ENCODE measurements at places on chromosomes 1 and 21.

- no peak for DNase-seq
Observed at GRCh38 chr1:54051933-54052430, 1.0 kb downstream of the TMEM59 start.

DNA sequence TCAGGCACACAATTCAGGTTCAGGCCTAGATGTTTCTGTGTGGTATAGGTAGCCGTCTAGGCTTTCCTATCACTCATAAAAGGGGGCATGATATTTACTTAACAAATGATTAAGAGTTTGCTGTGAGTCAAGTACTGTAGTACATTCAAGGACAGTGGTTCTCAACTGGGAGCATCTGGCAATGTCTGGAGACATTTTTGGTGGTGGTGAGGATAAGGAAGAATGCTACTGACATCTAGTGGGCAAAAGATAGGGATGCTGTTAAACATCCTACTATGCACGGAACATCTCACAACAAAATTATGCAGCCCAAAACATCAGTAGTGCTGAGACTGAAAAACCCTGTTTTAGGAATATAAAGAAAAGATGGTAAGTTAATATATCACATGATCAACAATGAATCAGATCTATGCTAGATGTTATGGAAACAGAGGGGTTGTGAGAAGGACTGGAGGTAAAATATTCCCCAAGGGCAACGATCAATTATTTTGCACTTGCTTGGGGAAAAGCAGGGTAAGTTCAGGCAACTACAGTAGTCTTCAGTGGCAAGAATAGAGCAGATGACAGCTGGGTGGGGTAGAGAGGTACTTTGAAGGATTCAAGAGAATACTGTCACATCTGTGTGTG lies 4.9 kb downstream of the DNTTIP2 start:
- no peak for DNase-seq

- DNase-seq = no peak
Observed at GRCh38 chr1:6601049-6601922, 1.4 kb downstream of the KLHL21 start.

GRCh38 chr1:18874600-18874999 lies 15.1 kb upstream of the TAS1R2 start:
- no peak for DNase-seq

DNA sequence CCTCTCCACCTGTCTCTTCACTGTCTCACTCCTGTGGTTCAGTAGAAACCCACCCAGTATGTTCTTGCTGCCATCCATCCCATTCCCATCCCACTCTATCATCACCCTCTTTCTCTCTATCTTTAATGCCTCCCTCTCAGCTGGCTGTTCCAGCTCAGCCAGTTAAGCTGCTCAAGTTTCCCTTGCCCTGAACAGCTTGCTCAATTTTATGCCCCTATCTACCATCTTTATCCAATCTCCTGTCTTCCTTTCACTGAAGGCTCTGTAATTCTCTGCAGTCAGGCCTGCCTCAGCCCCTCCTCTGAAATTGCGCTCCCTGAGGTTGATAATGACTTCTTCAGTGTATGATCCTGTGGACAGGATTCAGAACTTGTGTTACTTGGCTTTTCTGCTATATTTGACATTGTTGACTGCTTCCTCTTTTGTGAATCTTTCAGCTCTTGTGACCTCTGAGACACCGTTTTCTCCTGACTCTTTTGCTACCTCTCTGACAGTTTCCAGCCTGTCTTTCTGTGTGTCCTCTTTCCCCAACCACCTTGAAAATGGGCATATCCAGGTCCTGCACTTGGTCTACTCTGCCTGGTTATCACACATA lies 13.9 kb upstream of the BCAR3 start:
- no peak for DNase-seq

DNA sequence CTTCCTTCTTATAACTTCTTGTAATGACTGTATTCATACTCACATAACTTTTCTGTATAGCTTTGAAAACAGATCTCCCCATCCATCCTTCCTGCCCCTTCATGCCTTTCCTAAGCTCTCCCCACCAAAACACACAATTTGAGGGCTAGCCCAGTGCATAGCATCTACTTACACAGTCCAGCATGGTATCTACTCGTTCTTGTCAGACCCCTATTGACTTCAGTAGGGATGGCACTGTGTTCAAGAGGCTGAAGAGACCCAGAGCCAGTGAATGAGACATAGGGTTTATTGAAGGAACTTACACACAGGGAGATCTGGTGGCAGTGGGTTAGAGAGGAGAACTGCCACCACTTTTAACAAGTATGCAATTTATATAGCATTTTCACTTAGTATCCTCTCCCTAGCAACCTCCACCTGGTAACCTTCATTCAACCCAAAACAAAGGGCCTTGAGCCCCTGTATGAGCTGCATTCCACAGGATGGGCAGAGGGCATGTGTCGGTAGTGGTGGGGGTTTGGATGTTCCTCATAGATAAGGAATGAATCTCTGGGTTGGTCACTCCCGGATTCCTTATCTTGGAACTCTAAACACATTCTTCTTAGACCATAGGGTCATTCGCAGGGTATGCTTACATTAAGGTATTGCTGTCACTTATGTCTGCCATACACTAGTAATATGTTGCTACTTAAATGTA lies 64.9 kb upstream of the GNG12 start:
- DNase-seq = no peak

- no peak for DNase-seq
Observed at GRCh38 chr1:1068517-1069055, 5.5 kb downstream of the RNF223 start.

GRCh38 chr1:36919491-36920145 lies 114.7 kb downstream of the GRIK3 start:
- no peak for DNase-seq

GRCh38 chr1:225468270-225469020 lies 40.6 kb upstream of the LBR start:
- DNase-seq = no peak

DNA sequence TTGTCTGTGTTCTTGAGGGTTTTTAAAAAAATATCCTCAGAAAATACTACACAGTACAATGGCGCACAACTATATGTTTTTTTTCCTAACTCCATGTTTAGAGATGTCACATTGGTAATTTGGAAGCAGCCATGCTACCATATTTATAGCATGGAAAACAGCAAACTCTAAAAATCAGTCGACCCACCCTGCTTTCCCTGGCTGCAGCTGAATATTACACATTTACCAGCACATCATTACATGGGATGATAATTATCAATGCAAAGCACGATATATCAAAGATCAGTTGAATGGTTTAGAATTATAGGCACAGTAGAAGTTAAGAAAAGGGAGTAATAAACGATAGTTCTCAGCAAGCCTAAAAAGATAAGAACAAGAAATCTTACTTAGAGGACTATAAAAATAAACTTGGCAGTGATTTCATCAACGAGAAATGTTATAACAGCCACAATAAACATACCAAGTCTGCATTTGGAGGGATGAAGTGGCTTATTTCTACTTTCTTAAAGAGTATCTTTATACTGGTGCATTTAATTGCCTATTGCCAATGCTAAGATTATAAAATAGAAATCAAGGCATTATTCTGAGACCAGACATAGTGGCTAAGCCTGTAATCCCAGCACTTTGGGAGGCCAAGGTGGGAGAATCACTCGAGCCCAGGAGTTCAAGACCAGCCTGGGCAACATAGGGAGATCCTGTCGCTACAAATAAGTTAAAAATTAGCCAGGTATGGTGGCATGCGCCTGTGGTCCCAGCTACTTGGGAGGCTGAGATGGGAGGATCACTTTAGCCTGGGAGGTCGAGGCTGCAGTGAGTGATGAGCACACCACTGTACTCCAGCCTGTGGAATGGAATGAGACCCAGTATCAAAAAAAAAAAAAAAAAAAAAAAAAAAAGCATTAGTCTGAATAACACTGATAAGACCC lies 43.4 kb downstream of the WDR64 start:
- DNase-seq = no peak

DNA sequence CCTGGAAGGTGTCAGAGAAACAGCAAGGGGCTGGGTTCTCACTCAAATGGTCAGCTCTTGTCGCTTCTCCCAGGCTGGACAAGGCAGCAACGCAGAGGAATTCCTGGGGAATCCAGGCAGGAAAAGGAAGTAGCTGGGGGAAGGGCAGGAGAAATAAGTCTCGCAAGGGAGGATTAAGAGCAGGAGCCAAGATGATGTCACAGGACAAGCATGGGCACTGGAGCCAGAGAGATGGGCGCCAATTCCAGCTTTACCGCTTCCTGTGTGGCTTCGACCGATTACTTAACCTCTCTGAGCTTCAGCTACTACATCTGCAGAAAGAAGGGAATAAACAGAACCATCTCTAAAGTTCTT lies 70.5 kb downstream of the SSBP3 start:
- DNase-seq = no peak

DNA sequence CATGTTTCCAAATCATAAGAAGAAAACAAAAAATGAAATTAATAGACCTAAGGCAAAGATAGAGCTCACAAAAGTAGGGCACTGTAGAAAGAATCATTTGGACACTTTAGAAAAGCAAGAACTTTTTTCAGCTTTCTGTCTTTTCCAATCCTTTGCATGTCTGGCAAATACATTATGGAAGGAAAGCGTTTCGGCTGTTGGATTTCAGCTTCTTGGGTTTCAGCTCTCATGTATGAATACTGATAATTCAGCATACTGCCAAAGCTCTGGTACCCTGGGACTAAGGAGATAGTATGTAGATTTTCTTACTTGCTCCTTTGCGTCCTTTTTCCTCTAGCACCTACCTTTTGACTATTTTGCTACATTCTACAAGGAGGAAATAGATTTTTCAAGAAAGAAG lies 375.9 kb downstream of the BRINP3 start:
- DNase-seq = no peak

GRCh38 chr1:174326278-174326677 lies 121.5 kb upstream of the GPR52 start:
- no peak for DNase-seq

DNA sequence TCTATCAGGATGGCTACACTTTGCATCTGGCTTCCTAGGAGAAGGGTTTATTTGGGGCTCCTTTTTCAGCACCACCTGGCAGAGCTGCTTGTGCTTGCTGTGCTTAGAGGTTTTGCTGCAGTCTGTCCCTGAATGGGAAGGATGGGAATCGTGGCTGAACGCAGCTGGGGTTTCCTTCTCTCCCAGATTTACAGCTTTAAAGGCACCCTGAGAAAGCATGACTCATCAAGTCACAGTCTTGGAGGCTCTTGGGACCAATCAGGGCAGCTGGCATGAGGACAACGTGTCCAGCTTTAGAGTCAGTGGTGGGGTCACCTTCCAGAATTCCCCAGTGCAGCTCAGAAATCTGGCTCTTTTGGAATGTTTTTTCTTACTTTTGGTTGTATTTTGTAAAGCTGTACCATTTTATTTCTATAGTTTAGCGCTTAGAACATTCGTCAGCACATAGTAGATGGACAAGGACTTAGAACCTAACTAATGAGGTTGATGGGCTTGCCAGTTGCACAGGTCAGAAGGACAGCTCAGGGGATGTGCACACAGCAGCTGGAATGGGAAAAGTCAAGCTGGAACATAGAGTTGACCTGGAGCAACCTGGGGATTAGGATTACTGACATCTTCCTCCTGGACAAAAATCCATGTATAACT lies 222.6 kb downstream of the PRDM2 start:
- no peak for DNase-seq

DNA sequence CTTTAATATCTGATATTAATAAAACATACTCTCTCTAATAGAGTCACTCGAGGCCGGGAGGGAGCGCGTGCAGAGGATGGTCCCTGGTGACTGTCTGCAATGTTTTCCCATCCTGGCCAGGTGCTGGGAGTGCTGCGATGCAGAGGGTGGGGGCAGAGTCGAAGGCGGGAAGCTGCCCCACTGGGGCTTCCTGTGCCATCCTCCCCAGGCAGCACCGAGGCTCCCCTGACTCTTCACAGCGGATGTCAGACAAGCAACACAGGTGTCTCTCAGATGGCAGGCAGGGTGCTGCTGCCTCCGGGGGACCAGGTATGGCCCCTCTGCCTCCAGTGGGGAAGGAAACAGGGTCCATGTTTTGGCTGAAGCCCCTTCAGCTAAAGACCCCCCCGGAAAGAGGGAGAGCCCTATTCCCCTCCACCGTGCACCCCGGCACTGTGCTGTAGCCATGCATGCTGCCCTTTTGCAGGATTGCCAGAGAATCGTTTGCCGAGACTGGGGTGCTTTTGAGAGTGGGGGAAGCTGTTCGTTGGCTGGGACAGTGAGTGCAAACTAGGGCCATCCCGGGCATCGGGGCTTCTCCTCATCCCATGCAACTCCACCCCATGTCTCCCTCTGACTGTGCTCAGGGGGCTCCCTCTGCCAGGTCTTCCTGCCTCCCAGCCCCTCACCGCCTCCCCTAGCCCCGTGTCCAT lies 32.1 kb upstream of the TTC34 start:
- DNase-seq = no peak

GRCh38 chr21:28454564-28455252 lies 538.0 kb downstream of the LTN1 start:
- DNase-seq = no peak

DNA sequence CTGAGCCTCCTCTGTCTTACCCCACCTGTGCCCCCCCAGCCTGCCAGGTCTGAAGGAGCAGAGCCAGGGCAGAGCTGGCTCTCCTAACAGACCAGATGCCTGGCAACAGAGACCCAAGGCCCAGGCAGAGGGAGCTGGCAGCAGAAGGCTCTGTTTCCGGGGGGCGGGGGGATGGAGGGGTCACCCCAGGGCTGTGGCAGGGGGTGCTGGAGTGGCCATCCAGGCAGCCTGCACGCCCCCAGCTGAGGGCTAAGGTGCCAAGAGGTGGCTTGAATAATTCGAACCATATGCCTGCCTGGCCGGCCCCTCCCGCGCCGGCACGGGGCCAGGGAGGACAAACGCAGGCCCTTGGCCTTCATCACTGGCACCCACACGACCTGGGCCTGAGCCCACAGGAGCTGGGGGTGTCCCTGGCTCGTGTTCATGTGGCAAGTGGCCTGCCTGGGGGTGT lies 16.0 kb upstream of the PLEKHG5 start:
- no peak for DNase-seq

DNA sequence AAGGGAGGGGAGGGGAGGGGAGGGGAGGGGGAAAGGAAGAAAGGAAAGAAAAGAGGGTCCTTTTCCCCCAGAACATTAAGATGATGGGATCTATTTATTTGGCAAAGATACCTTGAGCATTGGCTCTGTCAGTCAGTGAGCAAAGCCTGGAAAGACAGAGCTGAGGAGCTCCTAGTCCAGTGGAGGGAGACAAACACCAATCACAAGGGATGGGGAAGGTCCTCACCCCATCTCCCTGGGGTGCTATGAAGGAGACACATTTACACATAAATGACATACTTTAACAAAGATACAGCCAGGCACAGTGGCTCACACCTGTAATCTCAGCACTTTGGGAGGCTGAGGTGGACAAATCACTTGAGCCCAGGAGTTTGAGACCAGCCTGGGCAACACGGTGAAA lies 154.9 kb upstream of the TIAM1 start:
- no peak for DNase-seq

GRCh38 chr1:202561726-202562443 lies 148.4 kb downstream of the SYT2 start:
- DNase-seq = no peak

- no peak for DNase-seq
Observed at GRCh38 chr1:207888652-207889051, 22.3 kb downstream of the CD34 start.

GRCh38 chr1:7290971-7291970 lies 479.8 kb upstream of the VAMP3 start:
- no peak for DNase-seq

- peak; percentile 46 for DNase-seq
Observed at GRCh38 chr1:226939438-226940028, 561 bp upstream of the COQ8A start.

GRCh38 chr1:29481031-29481430 lies 244.7 kb downstream of the PTPRU start:
- no peak for DNase-seq

Data from stimulated activated CD8-positive, alpha-beta memory T cell treated with anti-CD3 and anti-CD28 coated beads, Interleukin-4, amount 100 ng/mL, for 1 hour (primary cell).